ENCODE measurements at places on chromosomes 1 and 21.
A peak's percentile ranks its signal among the peaks of the same experiment; 100 is the strongest.

GRCh38 chr21:44918581-44919033, 2.1 kb downstream of the ITGB2 start:
- DNase-seq: no peak

DNA sequence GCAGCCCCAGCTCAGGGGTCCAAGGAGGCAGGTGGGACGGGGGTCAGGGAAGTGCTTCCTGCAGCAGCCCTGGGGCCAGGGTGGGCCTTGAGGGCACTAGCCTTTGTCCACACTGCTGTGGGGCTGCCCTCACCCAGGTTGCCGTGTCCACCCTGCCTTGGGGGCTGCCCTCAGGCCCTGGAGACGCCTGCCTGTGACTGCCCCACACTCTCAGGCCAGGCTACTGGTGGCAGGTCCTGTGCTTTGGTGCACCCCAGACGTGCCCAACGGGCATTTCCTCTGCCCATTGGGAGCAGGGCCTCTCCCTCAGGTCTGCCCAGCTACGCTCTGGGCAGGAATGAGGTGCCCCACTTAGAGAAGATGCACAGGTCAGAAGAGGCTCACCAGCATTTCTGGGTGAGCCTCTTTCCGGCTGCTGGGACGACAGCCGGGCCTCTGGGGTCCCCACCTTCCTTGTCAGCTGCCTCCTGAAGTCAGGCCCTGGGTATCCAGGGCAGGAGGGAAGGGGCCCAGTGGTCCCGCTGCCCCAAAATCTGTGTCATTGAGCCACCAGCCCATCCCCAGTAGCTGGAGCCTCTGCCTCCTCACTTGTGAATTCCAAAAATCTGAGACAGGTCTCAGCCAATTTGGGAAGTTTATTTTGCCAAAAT, 2.7 kb upstream of the MMEL1 start:
- no peak for DNase-seq

- no peak for DNase-seq
These were observed 364.0 kb downstream of the OLFM3 start for GRCh38 chr1:101632548-101633272.

DNA sequence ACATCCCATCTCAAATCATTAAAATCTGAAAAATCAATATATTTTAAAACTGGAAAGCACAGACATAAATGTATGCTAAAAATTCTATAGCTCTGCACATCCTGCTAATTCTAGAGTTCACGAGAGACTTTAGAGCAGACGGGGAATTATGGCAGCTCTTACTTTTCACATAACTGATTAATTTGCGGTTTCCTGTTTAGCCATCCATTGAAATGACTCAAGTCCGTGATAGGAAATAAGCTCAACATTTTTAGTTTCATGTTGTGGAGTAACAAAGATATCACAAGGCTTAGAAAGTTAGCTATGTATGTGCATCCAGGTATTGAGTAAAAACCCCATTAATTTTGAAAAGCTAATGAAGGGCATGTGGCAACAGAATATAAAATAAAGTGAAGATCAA, 123.2 kb downstream of the SMYD2 start:
- no peak for DNase-seq

GRCh38 chr1:215132156-215132555, 49.6 kb downstream of the KCNK2 start:
- no peak for DNase-seq

- no peak for DNase-seq
These were observed 90.3 kb downstream of the LPAR3 start for GRCh38 chr1:84802567-84803232.

DNA sequence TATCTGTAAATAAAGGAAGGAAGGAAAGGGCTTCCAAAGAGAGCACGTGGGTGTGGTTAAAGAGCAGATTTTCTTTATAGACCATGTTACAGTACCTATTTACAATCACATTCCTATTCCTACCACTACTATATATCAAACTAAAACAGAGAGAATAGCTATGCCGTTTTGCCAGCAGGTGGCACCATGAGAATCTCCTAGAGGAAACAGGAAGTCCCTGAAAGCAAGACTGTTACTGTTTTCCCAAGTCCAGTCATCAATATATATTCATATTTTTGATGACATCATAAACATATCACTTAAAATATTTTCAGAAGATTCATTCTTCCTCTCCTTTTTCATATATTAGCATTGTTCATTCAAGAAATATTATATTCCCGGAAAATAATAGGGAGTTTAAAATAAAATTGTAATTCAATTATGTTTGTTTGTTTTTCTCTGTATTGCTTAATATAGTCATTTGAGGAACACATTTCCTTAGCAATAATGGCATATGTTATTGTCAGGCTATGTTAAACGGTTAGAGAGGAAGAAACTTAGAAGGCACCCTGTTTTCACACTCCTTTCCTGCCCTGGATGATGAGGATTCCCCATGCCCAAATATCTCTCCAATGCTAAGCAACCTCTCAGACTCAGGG, 6.6 kb downstream of the CCDC190 start:
- DNase-seq: peak; percentile 53

DNA sequence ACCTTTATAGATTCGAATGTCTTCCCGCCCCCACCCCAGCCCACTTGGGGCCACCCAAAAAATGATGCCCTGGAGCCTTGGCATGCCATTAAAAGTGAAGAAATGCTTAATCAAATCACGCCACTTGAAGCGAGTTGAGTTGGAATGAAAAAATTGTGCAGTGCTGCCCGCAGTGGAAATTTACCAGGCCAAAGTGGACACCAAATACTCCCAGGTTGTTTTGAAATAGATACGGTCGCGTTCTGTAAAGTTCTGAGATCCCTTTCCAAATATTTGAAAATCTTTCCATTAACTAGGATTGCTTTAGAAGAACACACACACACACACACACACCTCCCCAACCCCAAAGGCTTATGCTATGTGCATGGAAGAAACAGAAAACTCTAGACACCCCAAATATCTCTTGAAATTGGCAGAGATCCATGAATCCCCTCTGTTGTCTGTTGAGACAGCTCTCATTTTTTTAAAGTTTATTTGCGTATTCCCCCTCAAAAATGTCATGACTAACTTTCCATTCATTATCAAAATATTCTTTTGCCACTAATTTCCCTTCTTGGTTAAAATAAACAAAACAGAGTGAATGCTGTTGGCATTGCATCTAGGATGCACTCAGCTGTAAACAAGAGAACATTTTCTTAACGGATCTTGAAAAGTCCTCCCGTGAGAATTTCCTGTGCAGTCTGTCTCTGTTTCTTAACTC, 142.3 kb upstream of the KCNE2 start:
- no peak for DNase-seq

DNA sequence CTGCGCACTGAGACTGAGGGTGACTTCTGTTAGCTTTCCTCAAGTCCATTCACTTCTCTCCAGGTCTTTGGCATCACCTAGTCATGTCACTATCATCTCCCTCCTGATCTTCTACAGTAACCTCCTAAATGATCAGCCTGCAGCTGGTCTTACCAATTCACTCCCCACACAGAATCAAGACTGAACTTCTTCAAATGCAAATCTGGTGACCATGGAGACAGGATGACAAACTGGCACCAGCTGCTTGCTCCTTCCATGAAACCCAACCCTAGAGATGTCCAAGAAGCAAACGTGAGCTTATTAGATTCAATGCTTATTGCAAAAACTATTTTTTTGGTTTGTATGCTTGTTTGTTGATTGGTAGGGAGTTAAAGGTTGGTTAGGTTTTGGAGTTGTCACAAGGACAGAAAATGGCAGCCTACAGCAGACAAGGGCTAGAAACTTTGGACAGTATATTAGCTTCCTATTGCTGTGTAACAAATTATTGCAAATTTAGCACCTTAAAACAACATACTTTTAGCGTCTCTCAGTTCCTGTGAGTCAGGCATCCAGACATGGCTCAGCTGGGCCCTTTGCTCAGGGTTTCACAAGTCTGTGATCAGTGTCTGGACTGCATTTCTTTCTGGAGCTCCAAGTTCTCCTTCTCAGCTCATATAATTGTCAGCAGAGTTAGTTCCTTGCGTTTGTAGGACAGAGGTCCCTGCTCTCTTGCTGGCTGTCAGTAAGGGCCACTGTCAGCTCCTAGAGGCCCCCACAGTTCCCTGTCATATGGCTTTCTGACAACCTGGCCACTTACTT, 53.3 kb upstream of the GJA8 start:
- DNase-seq: no peak
